ENCODE measurements at places on chromosomes 13 and 19.

DNA sequence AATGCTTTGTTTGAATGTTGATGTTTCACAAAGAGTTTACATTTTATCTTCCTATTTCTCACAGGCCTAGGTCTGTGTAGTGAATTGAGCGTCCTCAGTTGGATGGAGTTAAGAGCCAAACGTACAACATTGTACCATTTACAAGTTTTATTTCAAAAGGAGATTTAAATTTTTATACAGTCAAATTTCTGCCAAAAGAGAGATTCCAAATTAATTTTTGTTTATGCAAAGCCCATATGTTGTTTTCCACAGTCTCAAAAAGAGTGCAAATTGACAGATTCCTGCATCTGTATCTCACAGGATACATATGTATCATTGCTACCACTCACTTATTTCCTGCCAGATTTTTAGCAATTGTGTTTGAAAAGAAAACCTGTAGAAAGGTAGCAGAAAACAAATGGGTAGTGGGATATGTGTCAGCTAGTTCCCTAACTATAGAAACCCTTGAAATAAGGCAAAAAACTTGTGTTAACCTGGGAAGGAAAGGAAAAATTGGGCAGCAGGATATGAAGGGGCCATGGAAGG is 46.1 kb downstream of the DGKH start:
- DNase-seq, result no peak

DNA sequence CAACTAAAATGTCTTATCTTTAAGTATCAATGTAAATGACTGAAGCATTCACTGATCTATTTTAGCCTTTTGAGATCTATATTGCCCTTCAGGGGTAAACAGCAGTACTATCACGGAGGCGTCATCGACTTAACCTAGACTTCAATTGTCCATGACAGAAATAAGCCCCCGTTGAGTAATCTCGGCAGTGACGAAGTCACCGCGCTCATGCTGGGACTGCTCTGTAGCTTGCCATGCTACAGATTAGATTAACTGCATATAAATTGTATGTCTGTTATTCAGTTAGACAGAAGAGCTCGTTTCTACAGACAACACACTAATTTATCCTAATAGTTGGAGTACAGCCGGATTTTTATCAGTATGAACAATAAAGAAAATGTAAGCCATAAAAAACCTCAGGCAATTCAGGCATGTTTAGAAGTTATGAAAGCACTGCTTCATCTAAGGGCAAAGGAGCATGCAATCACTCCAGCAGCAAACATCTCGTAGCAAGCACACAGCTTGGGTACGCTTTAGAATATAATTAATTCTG is 56.6 kb downstream of the TUBGCP3 start:
- no peak for DNase-seq

DNA sequence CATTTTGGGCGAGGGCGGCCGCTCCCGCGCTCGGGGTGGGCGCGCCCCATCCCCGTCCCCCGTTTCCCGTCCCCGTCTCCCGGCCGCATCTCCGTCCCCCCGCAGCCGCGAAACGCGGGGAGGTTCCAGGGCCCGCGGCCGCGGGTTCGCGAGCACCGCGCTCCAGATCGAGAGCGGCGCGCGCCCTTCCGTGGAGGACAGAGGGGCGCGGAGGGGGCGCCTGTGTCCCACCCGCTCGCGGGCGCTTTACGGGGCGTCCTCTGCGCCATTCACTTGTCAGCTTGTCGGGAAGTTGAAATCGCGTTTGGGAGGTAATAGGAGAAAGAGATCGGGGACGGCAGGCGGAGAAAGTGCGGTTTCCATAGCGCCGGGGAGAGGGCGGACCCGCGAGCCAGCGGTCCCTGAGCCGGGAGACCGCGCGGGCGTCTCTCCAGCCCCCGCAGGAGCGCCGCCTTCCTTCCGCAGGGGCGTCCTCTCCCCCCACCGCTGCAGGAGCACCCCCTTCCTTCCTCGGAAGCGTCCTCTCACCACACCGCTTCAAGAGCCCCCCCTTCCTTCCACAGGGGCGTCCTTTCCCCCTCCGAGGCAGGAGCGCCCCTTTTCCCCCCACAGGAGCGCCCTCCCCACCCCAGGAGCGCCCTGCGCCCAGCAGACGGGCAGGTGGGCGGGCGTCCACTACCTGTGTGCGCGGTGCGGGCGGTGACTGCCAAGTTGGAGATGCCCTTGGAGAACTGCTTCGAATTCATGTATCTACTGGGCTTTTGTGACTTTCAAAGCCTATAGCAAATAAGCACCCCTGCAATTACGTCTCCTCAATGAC is 962 bp upstream of the IRS2 start:
- no peak for DNase-seq

GRCh38 chr13:24664726-24665409 is 15.3 kb upstream of the ATP12A start:
- no peak for DNase-seq

GRCh38 chr13:48866249-48866648 is 109.5 kb upstream of the FNDC3A start:
- no peak for DNase-seq

DNA sequence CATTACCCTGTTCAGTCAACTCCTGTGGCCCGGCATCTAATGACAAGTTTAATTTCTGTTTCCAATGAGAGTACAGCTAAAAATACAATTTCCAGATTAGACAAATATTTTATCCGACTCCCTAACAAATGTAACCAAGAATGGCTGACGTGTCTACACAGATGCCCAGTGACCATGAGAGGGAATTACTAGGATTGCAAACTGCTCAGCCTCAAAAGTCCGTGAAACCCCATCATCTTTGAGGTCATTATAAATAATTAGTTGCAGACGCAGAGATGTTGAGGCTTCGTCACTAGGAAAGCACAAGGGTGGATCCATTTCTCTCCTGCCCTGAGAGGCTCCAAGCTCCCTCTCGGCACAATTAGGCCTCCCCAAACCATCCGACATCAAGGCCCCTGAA is 104.1 kb upstream of the ZNF507 start:
- DNase-seq, result no peak

Measured in hippocampal formation (tissue), 2 donors.